ENCODE measurements at places on chromosomes 1 and 21. TPM values are rescaled to one million over a fixed set of nuclear protein-coding genes. Genes with fewer than 3 reads are reported as not detected.

MCOLN3 gene
- total RNA-seq: 14.0 TPM

SLC5A9 gene
- 4.7 TPM for total RNA-seq

- no peaks in the 10 kb centered on the region for H3K36me3 ChIP-seq
- no peak for DNase-seq
- H3K27me3 ChIP-seq: no peaks in the 10 kb centered on the region
- no peak overlapping the region for H3K27ac ChIP-seq
- no peaks in the 10 kb centered on the region for H3K4me1 ChIP-seq
- H3K4me3 ChIP-seq: no peak overlapping the region
These were observed 202.9 kb upstream of the FGGY start for GRCh38 chr1:59094001-59094400.

GRCh38 chr1:50348449-50349241, 74.6 kb downstream of the DMRTA2 start:
- no peaks in the 10 kb centered on the region for H3K27me3 ChIP-seq
- DNase-seq: no peak
- no peaks in the 10 kb centered on the region for H3K36me3 ChIP-seq
- no peak overlapping the region for H3K27ac ChIP-seq

All from upper lobe of right lung (tissue), 1 donor.